Natural killer cell treated with Interleukin-12 subunit alpha and Interleukin-12 subunit beta and Interleukin-15 and Interleukin-18, amount 100 ng/mL, for 72 hours (primary cell): ENCODE measurements at places on chromosomes 11 and 22. TPM values are rescaled to one million over a fixed set of nuclear protein-coding genes. Genes with fewer than 3 reads are reported as not detected.

- H3K4me3 ChIP-seq, result no peak overlapping the region
- no peaks in the 10 kb centered on the region for H3K4me1 ChIP-seq
- no peak overlapping the region for H3K27ac ChIP-seq
- no peaks in the 10 kb centered on the region for H3K36me3 ChIP-seq
- DNase-seq, result no peak
Observed at GRCh38 chr11:87892291-87892690, 283.0 kb downstream of the RAB38 start.

The OR4D5 gene
- total RNA-seq, result not detected

GRCh38 chr11:70643642-70644041, 245.3 kb downstream of the CTTN start:
- no peak for DNase-seq
- no peaks in the 10 kb centered on the region for H3K4me1 ChIP-seq
- H3K36me3 ChIP-seq, result no peaks in the 10 kb centered on the region
- no peak overlapping the region for H3K4me3 ChIP-seq

- H3K27ac ChIP-seq, result peak overlapping the region; percentile 49
- H3K4me1 ChIP-seq, result peaks cover 18% of the 10 kb centered on the region
- no peaks in the 10 kb centered on the region for H3K36me3 ChIP-seq
- H3K4me3 ChIP-seq, result peak overlapping the region; percentile 91
Observed at GRCh38 chr11:134277183-134278001, 1.2 kb downstream of the GLB1L3 start.

- H3K27me3 ChIP-seq, result peaks cover 27% of the 10 kb centered on the region
- no peaks in the 10 kb centered on the region for H3K4me1 ChIP-seq
- H3K36me3 ChIP-seq, result no peaks in the 10 kb centered on the region
- no peak for DNase-seq
- H3K27ac ChIP-seq, result no peak overlapping the region
Observed at GRCh38 chr11:13114566-13115379, 105.7 kb downstream of the RASSF10 start.

DNA sequence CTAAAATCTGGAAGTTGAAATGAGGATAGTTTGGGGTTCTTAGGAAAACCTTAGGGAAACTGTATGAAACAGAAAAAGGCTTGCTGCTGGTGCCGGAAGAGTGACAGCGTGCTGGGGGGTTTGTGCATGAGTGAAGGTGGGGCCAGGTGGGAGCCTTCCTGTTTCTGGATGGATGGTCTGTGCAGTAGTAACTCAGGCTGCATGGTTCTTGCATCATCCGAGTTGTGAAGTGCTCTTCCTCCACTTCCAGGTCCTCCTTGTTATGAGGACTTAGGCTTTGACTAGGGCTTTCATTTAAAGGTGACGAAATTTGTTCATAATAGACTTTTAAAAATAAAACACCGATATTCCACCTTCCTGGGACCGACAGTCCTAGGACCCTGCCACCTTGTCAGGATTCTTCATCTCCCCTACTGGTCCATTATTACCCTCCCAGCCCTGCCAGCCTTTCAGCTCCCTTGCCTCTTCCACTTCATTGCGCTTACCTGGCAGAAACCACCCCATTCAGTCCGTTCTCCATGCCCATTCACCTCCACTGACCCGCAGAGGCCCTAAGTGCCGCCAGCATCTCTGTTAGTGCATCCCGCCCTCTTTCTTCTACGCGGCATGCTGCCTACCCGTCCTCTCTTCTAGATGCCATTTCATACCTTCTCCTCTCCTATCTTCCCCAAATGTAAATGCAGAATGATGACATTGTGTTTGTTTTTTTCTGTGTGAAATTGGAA, 47.3 kb downstream of the PPFIA1 start:
- peaks cover 4% of the 10 kb centered on the region for H3K36me3 ChIP-seq
- no peaks in the 10 kb centered on the region for H3K27me3 ChIP-seq
- H3K4me1 ChIP-seq, result peaks cover 33% of the 10 kb centered on the region
- H3K4me3 ChIP-seq, result no peak overlapping the region
- DNase-seq, result no peak

The CARD18 gene
- not detected for total RNA-seq
